ENCODE measurements at places on chromosomes 5 and 9.

GRCh38 chr5:90996089-90996488 lies 387.0 kb downstream of the ARRDC3 start:
- DNase-seq, result no peak

GRCh38 chr9:92564504-92564903 lies 28.7 kb upstream of the ECM2 start:
- no peak for DNase-seq

DNA sequence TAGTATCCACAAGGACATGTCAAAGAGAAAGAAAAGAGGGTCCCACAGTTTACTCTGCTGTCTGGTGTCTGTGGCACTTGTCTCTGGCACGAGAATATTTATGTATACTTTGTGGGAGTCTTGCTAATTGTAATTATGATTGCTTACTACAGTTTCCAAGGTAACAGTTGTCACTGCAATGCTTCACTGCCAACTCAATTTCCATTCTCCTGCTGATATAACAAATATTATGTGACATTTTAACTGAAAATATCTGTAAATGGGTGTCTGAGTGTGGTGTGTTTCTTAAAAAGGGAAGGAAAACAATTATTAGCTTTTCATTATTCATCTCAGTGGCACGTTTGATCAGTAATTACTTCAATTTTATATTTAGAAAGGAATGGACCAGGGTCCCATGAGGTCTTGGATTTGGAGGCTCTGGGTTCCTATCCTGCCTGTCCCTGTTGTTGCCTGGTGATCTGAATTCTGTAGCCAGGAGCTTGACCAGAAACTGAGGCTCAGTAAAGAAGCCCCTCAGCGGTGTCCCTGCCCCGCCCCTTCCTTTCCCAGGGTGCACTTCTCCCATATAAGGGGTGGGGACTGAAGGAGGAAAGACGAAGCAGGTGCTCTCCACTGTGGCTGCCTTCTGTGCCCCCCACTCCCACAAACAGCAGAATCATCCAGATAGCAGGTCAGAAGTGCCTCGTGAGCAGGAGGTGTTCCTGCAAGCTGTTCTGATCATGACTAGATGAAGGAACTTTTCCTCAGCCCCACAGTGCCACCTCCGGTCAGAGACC lies 137.3 kb upstream of the KIF2A start:
- DNase-seq, result no peak

DNA sequence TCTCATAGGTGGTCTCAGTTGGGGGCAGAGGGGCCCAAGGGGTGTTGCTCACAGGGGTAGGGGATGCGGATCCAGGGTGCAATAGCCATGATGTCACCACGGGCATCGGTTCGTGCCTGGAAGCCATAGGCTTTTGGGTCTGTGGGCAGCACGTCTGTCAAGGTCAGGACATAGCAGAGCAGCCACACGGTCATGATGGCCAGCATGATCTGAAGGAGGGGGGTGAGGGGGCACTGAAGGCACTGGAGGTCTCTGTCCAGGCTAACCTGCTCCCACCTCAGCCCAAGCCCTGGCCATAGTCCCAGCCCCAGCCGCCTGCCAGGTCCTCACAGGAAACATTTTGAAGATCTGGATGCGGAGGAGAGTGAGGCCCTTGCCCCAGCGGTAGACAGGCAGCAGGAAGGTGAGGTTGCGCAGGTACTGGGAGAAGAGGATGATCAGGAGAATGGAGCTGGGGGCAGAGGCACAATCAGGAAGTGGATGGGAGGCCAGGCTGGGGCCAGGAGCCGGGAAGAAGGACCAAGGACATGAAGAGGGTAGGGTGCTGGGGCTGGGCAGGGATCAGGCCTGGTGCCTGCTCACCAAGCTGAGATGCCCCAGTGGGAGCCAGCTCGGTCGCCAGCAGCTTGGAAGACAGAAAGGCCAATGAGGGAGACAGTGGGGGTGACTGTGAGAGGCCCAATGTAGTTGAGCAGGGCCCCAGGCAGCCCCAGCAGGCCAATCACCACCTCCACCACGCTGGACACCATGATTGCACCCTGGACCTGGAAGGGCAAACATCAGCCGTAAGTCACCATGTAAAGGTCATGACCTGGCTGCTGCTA lies 3.3 kb downstream of the SLC23A1 start:
- DNase-seq, result no peak

DNA sequence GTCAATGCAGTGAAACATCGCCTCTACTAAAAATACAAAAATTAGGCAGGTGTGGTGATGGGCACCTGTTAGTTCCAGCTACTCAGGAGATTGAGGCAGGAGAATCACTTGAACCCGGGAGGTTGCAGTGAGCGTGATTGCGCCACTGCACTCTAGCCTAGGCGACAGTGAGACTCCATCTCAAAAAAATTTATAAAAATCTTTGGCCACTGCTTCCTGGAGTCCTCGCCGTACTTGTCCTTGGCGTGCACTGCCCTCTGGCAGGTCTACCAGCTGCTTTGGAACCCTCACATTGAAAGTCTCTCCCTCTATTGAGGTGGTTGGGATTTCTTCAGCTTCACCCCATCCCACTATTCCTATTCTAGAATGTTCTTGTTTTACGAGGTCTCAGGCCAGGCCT lies 25.0 kb downstream of the DYNC2I2 start:
- no peak for DNase-seq

- no peak for DNase-seq
Observed at GRCh38 chr5:118461436-118461835, 526.9 kb downstream of the DTWD2 start.

GRCh38 chr9:95425910-95426551 lies 90.7 kb downstream of the PTCH1 start:
- DNase-seq, result no peak

- no peak for DNase-seq
Observed at GRCh38 chr5:141778206-141778605, 96.2 kb upstream of the ARAP3 start.

GRCh38 chr5:1196562-1196961 lies 4.8 kb upstream of the SLC6A19 start:
- DNase-seq, result no peak

DNA sequence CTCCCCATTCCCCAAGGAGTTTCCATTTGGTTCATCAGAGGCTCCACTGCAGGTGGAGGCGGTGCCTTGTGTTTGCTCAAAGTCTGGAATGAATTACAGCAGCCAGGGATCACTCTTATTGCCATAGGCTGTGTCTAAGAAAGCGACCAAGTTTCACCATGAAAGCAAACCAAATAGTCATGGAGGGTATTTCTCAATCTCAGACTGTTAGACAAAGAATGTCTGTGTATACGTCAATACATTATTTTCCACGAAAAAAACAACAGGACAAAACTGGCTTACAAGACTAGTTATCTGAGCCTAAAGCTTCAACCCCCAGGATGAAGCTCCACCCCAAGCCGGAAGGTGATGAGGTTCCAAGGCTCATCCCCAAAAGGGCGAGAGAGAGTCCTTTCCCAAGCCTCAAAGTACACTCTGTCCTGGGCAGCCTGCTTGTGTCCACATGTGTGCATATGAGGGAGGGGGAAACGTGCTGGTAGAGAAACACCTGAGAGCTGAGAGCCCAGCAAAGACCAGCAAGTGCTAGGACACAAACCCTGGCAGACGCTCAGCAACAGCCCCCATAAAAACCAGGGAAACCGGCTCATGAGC lies 4.3 kb downstream of the B4GALT1 start:
- no peak for DNase-seq

- DNase-seq, result peak; percentile 95
Observed at GRCh38 chr5:177357459-177358351, at the start of gene RGS14. TSS of gene RGS14 (plus strand) at chr5:177357924. CDS start at chr5:177358025, 101 bp downstream.

DNA sequence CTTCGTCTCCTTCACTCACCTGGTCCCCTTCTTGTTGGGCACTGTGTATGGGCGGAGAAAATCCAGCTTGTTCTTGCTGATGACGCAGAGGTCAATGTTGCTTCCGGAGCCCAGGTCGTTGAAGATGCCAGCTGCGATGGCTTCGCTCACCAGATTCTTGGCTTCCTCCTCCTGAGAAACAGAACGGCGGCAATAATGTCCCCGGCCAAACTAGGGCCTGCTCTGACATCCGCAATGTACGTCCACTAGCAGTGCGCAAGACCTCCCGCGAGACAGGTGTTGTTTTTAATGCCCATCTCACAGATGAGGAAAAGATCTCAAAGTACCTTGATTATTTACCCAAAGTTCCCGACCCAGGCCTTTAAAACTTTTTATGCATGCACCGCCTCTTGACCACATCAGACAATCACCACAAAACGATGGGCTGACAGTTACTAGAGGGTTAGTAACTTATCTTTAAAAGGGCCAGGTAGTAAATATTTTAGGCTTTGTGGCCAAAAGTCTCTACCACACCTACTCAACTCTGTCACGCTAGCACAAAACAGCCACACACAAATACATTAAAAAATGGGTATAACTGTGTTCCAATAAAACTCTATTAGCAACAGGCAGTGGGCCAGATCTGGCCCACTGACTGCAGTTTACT lies 58.4 kb downstream of the PSMB7 start:
- no peak for DNase-seq

DNA sequence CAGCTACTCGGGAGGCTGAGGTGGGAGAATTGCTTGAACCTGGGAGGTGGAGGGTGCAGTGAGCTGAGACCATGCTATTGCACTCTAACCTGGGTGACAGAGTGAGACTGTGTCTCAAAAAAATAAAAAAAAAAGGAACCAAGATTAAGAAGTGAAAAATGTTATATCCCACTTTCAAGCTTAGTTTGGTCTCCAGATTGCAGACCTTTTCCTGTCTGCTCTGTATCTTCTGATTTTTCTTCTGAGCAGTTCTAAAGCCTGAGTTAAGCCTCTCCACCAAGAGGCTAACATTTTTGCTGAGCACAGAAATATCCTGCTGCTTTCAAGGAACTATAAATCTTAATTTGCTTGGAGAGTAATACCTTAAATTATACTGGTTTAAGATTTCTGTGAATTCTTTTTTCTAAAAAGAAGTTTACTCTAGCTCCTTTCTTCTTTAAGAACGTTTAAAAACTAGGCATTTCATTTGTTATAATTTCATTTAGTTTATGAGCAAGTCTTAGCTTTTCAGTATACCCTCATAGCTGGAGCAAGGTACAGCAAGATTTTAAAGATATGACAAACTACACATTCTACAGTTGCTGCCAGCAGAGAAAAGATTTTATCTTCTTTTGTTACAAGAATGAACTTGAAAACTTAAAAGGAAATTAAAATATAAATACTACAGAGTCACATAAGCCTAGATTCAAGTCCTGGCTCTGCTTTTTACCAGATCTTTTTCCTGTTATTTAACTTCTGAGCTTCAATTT lies 55.0 kb downstream of the GARNL3 start:
- no peak for DNase-seq

DNA sequence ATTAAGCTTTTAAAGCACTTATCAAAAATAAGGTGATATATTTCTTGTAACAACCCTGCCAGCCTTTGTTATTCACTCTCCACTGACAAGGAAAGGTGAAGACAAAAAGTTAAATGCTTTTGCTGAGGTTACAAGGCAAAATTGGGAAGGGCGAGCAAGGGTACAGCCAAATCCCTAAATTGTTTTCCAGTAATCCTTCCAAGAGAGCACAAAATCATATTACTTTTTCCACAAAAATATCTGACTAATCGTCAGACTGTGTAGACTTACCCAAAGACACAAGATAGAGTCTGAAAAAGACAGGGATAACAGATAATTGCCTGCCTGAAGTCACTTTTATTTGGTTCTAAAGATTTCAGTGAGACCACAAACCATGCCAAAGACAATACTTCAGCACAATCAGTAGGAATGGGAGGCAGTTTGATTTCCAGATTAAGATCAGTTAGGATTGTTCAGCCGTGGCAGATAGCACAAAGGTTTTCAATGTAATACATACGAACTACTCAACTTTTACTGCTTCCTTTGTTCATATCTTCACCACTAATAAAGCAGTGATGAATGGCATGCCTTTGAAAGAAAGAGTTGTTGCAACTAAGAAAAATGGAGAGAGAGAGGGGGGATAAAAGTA lies 383.8 kb upstream of the TUSC1 start:
- DNase-seq, result no peak

- no peak for DNase-seq
Observed at GRCh38 chr5:73282383-73282782, 109.4 kb downstream of the TMEM174 start.

- DNase-seq, result no peak
Observed at GRCh38 chr9:27533311-27533710, 3.7 kb upstream of the MOB3B start.

DNA sequence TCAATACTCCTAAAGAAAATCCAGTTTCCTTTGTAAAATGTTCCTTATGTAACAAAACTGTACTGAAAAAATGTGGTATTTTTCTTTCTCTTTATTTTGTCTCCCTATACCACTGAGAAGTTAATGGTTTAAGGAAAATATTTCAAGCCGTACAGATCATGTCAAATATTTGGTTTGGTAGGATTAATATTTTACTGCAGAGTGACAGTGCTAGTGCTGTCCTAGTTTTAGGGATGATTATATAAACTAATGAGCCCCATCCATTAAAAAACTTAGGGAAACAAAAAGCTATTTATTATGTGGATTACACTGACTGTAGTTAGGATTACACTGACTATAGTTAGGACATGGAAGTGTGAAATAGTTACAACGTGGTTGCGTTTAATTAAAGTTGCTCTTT lies 209.1 kb downstream of the CD180 start:
- DNase-seq, result no peak

- no peak for DNase-seq
Observed at GRCh38 chr9:112203536-112203935, 28.4 kb upstream of the SUSD1 start.

DNA sequence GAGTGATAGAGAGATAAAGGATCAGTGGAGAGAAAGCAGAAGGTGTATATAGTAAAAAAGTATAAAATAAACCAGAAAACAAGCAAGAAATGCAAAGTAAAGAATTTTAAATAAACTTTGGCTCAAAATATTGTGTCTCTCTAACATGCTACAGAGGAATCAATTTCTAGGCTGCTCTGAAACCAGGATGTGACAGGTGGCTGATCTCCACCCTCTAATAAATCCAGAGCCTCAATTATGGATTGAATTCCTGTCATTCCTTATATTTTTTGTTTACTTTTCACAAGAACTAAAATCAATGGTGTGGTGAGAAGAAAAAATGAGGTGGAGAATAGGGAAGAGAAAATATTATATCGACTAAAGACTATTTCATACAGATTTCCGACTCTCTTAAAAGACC lies 965.1 kb upstream of the SEMA6A start:
- DNase-seq, result no peak

- no peak for DNase-seq
Observed at GRCh38 chr9:104872656-104873488, 55.1 kb downstream of the ABCA1 start.

DNA sequence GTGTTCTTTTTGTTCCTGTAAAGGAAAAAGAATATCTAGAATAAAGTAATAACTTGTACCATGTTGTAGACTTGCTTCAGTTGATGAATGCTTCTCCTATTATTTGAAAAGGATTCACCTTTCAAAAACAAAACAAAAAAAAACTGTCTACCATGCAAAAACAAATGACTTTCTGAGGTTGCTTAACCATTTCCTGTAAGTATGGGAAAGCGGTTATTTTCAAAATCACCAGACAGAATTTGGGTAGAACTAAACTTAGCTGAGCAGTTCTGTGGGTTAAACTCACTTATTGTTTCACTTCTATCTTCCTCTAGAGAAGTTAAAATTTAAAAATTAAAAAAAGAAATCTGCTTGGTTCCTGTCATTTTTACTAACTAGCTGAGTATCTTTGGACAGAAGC lies 25.2 kb downstream of the LNPEP start:
- DNase-seq, result peak; percentile 68
